ENCODE measurements at places on chromosomes 1 and 21.

GRCh38 chr1:15524283-15525049 is 451 bp upstream of the CASP9 start:
- DNase-seq, result peak; percentile 92

DNA sequence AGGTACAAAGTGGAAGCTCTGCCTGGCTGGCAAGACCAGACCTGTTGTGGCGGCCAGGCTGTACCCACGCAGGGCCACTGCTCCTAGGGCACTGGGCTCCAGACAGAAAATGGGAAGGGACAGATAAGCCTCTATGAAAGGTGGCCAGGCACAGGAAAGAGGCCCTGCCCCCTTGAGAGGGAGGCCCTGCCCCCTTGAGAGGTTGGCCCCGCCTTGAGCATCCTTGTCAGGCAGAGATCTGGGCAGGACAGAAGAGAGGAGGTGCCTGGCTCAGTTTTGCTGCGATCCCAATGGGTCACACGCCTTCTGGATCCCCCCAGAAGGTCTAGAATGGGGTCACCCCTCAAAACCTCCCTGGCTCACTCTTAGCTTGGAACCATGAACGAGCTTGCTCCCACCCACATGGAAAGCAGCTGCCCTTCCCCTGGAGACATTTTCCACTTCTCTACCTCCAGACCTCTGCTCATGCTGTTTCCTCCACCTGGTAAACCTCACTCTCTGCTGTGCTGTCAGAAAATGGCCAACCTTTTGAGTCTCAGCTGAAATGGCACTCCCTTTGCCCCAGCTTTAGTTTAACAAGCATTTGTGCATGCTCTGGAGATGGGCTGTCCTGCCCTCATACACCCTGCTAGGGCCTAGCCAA is 17.5 kb upstream of the ECE1 start:
- no peak for DNase-seq

GRCh38 chr1:227059076-227059475 is 119.0 kb downstream of the COQ8A start:
- no peak for DNase-seq

GRCh38 chr1:227315629-227316346 is 2.5 kb downstream of the CDC42BPA start:
- DNase-seq, result no peak

- no peak for DNase-seq
Observed at GRCh38 chr21:42350927-42351426, at the start of gene TFF2. TFF2 (minus strand) TSS chr21:42350994; CDS start chr21:42350957, 37 bp downstream.

GRCh38 chr21:41678924-41679318 is 87.9 kb downstream of the RIPK4 start:
- peak; percentile 66 for DNase-seq

- no peak for DNase-seq
Observed at GRCh38 chr1:167599957-167600581, 30.0 kb upstream of the RCSD1 start.

- no peak for DNase-seq
Observed at GRCh38 chr21:45129189-45129923, 55.0 kb downstream of the ADARB1 start.

DNA sequence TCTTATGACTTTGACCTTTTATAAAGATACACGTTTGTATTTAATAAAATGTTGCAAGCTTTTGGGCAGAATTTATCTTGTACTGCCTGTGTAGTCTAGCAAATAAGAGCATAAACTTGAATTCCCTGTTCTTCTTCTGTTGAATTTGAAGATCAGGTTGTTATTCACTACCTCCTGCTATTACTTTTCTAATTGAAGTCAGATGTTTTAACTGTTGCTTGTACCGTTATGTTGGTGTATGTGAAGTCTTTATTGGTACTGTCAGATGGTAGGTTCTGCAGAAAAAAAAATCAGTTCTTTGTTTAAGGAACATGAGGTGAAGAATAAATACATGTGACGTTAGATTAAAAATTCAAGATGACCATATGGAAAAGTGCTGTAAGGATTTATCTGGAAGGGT is 69.1 kb downstream of the DYRK1A start:
- no peak for DNase-seq

- DNase-seq, result no peak
Observed at GRCh38 chr1:31637915-31638673, 6.6 kb downstream of the PEF1 start.

DNA sequence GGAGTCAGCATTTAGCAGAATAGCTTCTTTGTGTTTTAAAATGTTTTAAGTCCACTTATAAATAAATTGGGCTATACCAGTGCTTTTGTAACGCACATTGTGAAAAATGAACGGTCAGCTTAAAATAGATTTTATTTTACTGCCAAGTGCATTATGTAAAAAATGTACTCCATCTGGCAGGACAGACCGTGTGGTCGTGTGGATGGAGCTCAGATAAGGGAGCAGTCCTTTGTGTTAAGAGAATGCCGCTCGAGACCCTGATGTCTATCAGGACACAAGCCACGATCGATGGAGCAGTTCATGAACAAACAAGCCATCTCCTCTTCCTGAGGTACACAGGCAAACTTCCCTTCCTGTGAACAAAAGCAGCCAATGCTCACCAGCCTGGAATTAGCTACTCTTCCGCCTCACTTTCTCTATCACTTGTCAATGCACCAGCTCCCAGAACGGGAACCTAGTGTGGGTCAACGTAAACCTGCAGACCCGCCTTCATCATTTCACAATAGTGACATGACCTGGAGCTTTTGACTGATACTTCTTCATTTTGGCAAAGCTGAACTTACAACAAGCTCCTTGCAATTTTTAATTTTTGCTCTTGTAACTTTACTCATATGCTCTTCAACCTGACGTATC is 243.5 kb downstream of the TGFB2 start:
- DNase-seq, result no peak

DNA sequence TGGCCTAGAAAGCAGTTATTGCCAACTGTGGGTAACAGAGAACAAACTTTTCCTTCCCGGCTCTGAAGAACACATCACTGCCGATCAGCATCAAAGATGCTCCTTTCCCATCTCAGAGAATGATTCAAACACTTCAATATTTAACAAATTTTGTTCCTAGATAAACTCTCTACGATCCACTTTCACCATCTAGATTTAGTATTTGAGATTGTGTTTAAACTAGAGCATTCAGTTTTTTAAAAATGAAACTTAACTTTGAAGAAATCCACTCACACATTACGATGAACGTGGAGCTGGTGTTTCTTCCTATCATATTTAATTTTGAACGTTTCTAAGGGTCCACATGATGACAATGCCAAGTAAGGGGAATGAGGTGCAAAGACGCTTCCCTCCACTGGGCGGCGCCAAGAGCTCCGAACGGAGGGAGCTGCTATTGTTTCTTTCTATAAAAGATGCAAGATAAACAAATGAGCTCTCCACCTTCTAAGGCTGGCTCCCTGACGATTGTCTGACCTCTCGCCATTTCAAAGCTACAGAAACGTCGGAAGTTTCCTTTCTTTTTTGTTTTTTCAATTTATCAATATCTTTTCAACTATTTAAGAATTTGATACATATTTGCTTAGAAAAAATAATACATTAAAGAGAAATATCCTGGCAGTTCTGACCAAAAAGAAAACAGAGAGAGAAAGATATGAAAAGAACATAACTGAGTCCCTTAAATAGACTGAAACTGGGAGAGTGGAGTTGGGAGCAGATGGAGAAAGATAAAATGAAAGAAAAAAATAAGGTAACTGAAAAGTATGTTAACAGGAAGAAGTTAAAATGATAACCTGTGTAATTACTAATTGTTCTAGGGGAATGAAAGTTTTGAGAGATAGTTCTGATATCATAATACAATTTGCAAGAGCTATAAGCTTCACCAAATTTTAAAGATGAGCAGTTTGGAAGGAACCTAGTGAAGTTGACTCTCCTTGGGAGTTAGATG is 4.4 kb upstream of the BARHL2 start:
- DNase-seq, result peak; percentile 44

GRCh38 chr1:1672181-1672965 is 13.6 kb upstream of the CDK11B start:
- DNase-seq, result no peak

GRCh38 chr1:43818691-43819090 is 111.4 kb downstream of the ST3GAL3 start:
- no peak for DNase-seq

GRCh38 chr1:165494949-165495857 is 48.6 kb upstream of the LRRC52 start:
- DNase-seq, result no peak

GRCh38 chr1:195664628-195665027 is 943.6 kb downstream of the KCNT2 start:
- DNase-seq, result no peak

DNA sequence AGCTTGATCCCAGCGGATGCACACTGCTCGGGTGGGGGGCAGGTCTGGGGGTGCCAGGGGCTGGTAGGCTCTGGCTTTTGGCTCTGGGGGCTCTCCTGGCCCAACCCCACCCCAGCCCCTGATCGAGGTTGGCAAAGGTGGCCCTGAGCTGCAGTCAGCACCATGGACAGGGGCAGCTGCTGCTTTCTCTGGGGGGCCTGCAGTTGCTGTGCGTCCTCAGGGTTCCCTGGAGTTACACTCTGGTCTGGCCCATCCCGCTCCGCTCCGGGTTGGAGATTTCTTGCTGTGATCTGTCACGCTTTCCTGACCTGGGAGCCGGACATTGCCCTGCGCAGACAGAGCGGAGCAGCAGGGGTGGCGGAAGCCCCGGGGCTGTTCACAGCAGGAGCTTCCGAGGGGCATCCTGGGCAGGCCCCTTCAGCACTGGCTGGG is 8.0 kb upstream of the PLCH2 start:
- no peak for DNase-seq

DNA sequence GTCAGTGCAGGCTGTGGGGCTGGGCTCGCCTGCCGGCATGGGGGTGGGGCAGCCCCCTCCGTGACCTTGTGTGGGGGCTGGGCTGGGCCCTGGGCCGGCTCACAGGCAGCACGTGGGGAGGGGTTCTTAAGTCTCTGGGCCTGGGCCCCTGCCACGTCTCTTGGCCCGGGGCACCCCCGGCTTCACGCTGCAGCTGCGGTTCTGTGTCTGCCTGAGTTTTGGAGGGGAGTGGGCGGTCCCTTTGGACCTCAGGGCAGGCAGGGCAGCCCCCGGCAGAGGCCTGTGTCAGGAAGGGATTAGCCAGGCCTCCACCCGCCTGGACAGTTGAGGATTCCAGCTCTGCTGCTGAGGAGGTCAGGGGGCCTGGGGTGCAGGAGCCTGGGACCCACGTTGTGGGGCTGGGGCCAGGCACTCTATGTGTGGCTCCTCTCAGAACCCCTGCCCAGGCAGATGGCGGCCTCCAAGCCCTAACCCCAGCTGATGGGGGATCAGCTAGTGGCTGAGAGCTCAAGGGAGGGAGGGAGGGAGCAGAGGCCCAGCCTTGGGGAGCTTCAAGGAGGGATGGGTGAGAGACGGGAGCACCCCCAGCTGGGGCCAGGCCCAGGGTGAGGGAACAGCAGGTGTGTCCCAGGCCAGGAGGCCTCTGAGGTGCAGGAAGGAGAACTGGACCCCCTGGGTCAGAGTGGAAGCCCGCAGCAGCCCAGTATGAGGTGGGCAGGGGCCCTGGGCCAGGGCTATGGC is 1.8 kb upstream of the PLCH2 start:
- no peak for DNase-seq

GRCh38 chr21:40602080-40602479 is 244.9 kb downstream of the DSCAM start:
- no peak for DNase-seq

DNA sequence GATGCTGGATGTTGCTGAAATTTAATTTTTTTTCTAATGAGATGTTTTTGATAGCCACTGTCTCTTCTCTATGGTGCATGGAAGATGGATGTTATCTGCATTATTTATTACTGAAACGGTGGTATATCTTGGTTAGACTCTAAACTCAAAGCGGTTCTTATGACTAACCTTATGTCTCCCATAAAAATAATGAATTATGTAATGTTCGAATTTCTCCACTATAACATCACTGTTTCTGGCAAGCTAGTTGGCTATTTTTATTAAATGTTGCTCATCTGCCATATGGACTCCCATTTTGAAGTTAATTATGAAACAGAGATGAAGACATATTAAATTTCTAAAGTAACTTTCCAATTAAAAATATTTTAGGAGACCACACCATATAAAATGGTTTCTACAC is 808.6 kb upstream of the ADGRL4 start:
- no peak for DNase-seq

- no peak for DNase-seq
Observed at GRCh38 chr1:53344921-53345838, 17.3 kb upstream of the LRP8 start.

GRCh38 chr1:59290193-59290949 is 6.5 kb upstream of the FGGY start:
- DNase-seq, result no peak

- no peak for DNase-seq
Observed at GRCh38 chr1:205537386-205538018, 33.0 kb downstream of the CDK18 start.

GRCh38 chr1:167430134-167430848 is 88.0 kb downstream of the CD247 start:
- no peak for DNase-seq

DNA sequence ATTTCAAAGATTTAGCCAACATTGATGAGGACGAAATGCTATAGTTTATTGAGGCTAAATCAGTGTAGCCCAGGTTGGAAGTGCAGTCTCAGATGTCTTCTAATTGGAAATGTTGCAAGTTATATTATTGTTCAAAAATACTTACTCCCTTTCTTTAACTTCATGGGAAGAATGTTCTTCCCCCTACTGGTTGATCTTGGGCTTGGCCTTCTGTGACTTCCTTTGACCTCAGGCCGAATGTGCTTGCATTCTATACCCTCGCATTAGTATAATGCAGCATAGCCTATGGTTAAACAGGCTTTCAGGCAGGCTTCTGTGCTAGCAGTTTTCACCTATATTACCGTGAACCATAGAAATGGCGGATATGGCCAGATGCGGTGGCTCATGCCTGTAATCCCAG is 77.3 kb downstream of the RPE65 start:
- DNase-seq, result no peak

DNA sequence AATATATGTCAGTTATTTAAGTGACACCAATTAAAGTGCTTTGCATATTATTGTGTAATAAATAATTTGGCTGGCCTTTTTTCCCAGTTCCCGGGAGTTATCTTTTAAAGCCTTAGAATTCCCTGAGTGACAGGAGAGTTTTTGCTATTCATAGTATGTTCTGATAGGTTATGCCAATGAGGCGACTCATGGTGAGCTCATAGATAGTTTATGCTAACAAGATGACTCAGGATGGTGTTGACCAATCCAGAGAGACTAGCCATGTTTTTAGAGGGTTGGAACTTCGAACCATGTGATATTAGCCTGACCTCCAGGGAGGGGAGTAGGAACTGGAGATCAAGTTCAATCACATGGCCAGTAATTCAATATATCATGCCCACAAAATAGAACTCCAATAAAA is 310.8 kb downstream of the USP25 start:
- no peak for DNase-seq

GRCh38 chr1:43992232-43992995 is 1.0 kb downstream of the CCDC24 start:
- no peak for DNase-seq

GRCh38 chr1:158179301-158180041 is 1.2 kb upstream of the CD1D start:
- DNase-seq, result no peak

DNA sequence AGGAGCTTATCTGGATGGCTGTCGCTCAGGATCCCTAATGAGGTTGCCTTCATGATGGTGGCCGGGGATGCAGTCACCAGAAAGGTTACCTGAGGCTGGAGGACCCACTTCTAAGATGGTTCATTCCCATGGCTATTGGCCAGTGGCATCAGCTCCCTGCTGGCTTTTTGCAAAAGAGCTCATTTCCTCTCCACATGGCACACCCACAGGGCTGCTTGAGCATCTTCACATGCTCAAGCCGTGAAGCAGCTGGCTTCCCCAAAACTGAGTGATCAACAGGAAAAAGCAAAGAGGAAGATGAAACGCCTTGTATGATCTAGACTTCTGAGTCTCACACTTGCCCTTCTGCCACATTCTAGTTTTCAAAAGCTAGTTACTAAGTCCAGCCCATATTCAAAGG is 124.6 kb upstream of the CXADR start:
- DNase-seq, result no peak

GRCh38 chr1:7515175-7515574 is 255.9 kb upstream of the VAMP3 start:
- no peak for DNase-seq
